Esophagus squamous epithelium (tissue), 5 donors: ENCODE measurements at places on chromosomes 2 and 18.

GRCh38 chr2:107775211-107775610 is 51.5 kb upstream of the RGPD4 start:
- DNase-seq = no peak

GRCh38 chr2:219453671-219454590 is 19.3 kb downstream of the SPEG start:
- DNase-seq = no peak

GRCh38 chr2:141468761-141469160 is 662.1 kb downstream of the LRP1B start:
- DNase-seq = no peak

DNA sequence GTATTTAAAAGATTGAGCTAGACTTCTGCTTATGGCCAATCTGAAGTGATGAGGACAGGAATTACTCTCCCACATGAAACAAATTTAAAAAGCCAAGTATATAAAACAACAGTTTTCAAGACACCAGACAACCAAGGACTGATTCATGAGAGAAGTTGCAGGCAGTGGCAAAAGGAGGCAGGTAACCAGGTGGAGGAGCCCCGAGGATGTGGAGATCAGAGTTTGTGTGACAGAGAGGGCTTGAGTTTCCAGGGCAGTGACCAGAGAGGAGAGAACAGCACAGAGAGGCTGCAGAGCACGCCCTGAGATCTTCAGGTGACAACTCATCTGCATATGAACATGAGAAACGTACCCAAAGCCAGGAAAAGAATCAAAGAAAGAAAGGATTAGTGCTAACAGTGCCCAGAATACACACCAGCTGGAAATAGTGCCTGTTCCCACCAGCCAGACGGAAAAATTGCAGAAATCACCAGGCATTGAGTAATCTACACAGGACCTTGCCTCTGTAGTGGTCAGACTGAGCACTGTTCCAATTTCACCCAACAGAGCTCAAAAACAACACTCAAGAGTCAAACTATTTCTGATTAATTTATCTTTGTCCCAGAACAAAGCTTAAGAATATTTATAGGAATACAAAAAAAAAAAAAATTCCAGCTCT is 173.1 kb downstream of the SEPTIN10 start:
- no peak for DNase-seq

- no peak for DNase-seq
These were observed 60.7 kb downstream of the TET3 start for GRCh38 chr2:74045454-74045853.

DNA sequence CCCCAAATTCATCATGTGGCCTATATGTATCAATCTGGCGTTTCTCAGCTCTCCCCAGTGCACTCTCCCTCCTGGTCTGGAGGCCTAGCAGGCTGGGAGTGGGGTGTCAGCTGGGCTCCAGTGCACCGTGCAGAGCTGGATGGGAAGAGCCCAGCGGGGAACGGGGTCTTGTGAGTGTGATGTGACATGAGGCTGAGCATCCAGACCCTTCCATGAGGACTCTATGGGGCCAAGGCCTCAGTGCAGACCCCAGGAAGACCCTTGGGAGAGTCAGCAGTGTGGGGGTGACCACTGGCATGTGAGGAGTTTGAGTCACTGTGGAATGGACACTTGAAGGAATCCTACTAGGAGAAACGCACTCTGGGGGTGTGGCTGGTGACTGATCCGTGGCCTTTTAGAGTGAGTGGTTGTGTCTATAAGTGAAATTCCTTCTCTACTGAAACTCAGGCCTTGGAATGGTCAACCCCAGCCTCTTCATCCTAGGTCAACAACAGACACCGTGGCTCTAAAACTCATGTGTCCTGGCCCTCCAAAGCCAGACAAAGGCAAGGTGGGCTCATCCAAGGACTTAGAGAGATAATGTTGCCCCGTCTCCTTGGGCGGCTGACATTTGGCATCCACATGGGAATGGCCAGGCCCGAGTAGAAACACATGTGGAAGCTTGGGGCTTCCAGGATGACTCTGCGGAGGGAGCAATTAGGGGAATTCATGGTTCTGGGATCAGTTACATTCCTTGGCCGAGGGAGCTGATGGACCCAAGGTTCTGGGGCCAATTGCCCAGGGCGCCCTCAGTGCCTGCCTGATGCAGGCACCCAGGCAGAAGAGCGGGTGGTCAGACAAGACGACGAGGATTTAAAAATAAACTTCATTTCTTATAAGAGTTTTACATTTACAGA is 156.0 kb upstream of the TWIST2 start:
- no peak for DNase-seq

GRCh38 chr2:191020742-191021381 is 6.9 kb upstream of the STAT1 start:
- DNase-seq = no peak

DNA sequence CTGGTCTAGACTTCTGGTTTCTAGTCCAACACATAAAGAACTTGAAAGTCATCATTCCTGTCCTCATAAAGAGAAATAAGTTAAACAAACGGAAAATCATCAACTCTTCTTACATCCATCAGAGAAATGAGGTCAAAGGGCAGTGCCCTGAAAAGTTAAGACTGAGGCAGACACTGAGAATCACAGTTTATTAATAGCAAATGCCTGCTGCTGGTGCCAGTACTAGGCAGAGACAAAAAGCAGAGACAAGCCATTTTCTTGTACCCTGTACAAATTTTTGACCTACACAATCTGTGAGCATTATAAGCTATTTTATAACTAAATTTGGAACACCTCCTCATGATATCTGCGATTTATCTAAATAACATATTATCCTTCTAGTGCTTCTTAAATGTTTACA is 36.8 kb downstream of the ATF2 start:
- no peak for DNase-seq
